ENCODE measurements at places on chromosomes 3 and 15.

GRCh38 chr15:24856397-24857390 is 98.1 kb upstream of the SNRPN start:
- no peak for DNase-seq

DNA sequence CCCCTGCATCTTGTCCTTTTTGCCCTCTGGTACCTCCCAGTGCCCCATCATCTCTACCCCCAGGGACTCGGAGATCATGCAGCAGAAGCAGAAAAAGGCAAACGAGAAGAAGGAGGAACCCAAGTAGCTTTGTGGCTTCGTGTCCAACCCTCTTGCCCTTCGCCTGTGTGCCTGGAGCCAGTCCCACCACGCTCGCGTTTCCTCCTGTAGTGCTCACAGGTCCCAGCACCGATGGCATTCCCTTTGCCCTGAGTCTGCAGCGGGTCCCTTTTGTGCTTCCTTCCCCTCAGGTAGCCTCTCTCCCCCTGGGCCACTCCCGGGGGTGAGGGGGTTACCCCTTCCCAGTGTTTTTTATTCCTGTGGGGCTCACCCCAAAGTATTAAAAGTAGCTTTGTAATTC is 1.5 kb downstream of the SERF2 start:
- DNase-seq: no peak

- no peak for DNase-seq
Measured at GRCh38 chr3:126111126-126111551, 27.2 kb upstream of the SLC41A3 start.

DNA sequence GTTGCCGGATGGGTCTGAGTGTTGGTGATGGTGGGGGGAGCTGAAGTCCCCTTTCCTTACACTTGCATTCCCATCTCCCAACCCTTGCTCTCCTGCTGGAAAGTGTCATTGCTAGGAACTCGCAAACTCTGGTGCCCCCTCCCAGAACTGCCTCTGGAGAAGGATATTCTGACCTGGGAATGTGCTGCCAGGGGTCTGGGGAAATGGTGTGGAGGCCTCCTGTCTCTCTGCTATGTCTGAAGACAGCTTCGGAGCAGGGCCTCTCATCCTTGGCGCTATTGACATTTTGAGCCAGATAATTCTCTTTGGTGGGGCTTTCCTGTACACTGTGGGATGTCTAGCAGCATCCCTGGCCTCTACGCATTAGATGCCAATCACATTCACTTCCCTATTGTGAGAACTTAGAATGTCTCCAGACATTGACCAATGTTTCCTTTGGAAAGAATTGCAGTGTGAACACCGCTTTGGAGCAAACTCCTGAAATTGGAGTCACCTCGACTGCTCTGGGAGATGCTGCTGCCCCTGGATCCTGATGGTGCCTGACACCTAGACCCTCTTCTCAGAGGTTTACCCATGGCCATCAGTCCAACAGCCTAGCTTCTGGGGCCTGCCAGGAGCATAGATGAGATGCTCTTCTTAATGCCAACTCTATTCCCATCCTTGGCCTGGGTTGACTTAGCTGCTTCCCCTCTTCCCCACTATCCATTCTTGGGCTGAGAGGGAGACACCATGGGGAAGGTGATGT is 2.2 kb upstream of the KY start:
- no peak for DNase-seq

DNA sequence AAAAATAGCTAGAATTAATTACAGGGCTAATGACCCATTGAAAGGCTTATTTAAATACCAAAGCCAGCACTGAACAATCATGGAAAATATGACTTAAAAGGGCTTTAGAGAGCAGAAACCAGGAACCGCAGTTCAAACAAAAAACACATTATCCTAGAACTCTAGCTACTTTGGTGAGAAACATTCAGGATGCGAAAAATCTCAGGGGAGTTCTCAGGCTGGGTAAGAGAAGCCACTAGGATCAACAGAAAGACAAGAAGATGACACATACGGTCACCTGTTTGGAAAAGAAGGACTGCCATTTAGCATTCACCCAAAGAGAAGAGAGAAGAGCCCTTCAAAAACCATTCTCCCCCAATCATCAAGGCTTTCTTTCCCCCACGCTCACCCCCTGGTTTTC is 75.6 kb upstream of the ICE2 start:
- no peak for DNase-seq

- DNase-seq: peak; percentile 9
Measured at GRCh38 chr3:59469948-59470723, 420.3 kb upstream of the CFAP20DC start.

DNA sequence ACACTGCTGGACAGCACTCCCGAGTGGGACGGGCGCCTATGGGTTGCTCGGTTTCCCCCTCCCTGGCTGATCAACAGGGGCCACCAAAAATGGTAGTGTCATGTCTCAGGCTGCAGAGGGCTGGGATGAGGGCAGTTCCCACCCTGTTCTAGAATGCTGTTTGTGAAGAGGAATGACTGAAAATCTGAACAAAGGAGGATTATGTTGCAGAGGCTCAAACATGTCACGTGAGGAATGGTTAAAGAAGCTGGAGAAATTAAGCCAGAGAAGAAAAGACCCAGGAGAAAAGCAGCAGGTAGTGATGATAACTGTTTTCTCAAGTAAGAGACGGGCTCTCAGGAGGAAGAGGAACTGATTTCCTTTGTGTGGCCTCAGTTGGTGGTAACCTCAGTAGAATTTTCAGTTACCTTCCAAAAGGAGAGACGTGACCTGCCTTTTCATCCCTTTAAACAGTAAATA is 10.4 kb downstream of the SPG21 start:
- no peak for DNase-seq
